Caco-2 (cell line): ENCODE measurements at places on chromosomes 16 and 17. TPM values are rescaled to one million over a fixed set of nuclear protein-coding genes. Genes with fewer than 3 reads are reported as not detected.

- no peak for DNase-seq
Measured at GRCh38 chr17:50831471-50831928, 3.9 kb upstream of the WFIKKN2 start.

GRCh38 chr16:70652322-70652721 lies 6.0 kb downstream of the IL34 start:
- DNase-seq, result no peak

DNA sequence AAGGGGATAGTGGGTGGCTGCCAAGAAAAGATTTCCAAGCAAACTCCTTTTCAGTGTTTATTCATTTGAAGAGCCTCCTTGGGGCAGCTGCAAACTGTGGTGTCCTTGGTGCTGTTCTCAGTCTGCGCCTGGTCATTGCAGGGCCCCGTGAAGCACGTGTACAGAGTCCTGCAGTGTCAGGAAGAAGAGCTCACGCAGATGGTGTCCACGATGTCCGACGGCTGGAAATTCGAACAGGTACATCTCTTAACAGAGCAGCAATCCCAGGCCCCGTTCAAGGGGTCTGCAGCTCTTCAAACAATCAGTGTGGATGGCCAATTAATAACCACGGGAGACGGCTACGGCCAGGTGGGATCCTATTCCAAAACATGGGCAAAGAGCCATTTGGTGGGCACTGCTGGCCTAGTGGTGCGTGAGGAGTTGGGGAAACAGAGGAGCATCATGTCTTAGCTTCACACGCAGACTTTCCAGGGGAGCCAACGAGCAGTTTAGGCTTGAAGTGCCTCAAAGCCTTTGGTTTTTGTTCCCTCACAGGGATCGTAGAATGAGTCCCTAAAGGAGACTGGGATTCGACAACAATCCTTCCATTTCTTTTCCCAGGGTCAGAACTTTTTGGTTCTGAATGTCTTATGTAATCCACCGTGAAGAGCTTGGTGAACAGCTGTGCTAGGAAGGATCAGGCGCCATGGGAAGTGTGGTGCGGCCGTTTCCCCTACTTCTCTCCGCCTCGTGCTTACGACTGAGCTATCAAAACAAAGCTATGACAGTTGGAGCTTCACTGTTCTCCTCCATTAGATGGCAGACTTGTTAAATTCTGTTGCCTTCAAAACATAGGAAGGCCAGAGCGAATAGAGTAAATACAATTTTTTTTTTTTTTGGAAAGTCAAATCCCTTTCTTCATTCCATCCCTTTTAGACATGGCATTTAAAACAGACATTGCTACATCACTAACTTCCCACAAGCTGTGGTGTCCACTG lies 12.6 kb downstream of the KCTD2 start:
- no peak for DNase-seq

- no peak for DNase-seq
Measured at GRCh38 chr17:81865733-81866439, 5.3 kb downstream of the ARHGDIA start.

- DNase-seq, result no peak
Measured at GRCh38 chr16:10312784-10313724, 72.8 kb upstream of the ATF7IP2 start.

The EVI2B gene
- total RNA-seq, result not detected in 2 replicates
